ENCODE measurements at places on chromosomes 6 and 20.
A peak's percentile ranks its signal among the peaks of the same experiment; 100 is the strongest.

DNA sequence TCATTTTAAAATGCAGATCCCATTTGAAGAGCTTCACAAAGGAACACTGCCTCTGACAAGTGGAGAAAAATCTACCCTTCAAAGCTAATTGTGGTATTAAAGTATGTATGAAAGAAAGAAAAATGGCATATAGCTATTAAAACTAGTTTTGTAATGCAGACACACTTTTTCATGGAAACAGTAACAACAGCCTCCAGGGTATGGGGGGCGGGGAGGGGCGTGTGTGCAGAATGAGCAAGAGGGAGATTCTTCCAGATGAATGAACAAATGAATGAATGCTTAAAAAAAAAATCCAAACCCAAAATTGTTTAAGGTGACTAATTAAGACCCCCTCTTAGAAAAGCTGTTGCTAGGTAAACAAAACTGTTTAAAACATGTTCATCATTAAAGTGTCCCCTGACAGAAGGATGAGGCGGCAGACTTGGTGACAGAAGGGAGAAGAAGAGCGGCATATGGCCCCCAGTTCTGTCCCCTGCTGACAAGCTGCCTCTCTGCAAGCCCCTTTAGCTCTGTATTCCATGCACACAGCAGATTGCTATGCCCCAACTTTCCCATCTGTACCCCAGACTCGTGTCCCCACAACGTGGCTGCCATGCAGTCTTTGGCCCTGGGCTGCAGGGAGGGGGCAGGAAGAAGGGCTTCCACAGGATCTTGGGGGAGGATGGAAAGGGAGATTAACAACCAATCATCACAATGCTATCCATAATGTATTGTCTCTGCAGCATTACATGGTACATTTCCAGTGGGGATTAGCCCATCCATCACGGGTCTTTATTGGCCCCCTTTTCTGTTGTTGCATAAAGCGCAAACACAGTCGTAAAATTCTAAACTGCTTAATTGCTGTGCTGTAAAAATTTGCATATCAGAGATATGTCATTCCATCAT is 108.4 kb upstream of the OLIG3 start:
- DNase-seq = no peak

DNA sequence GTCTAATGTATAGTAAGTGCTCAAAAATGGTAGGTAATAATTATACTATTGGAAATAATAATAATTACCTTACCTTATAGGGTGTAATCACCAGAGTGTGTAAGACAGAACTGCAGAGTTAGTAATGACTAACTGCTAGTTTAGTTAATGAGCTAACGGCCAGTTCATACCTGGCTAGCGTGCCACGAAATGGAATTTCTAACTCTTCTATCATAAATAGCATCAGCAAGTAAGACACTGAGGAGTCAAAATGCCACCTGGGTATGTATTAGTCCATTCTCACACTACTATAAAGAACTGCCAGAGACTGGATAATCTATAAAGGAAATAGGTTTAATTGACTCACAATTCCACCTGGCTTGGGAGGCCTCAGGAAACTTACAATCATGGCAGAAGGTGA is 63.4 kb upstream of the CEP85L start:
- DNase-seq = no peak

- DNase-seq = no peak
Observed at GRCh38 chr20:63767456-63767855, 27.9 kb downstream of the SLC2A4RG start.

- DNase-seq = peak; percentile 36
Observed at GRCh38 chr6:142913511-142914047, 31.4 kb downstream of the HIVEP2 start.

- no peak for DNase-seq
Observed at GRCh38 chr20:1702855-1703254, 45.3 kb upstream of the SIRPG start.

DNA sequence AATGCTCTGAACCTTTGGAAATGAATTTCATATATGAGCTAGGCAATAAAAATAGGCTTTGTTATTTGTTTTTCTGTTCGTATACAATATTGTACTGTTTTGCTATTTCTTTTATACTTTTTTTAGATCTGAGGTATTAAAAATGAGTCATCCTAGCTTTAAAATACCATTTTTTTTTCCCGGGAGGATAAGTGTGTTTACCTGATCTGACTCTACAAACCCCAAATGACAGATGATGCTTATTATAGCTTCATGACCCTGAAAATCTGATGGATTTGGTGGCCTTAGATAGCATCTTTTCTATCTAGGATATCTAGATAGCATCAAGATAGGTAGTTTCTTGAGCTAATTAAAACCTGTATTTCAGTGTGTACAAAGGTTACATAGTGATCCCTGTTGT is 206.4 kb downstream of the DTNBP1 start:
- DNase-seq = no peak

- no peak for DNase-seq
Observed at GRCh38 chr6:21321531-21321930, 272.0 kb upstream of the SOX4 start.

GRCh38 chr6:108748055-108748454 is 100.2 kb upstream of the ARMC2 start:
- DNase-seq = no peak

GRCh38 chr6:139829576-139829975 is 455.1 kb upstream of the CITED2 start:
- DNase-seq = no peak

GRCh38 chr6:53679446-53679933 is 13.9 kb upstream of the KLHL31 start:
- DNase-seq = no peak

DNA sequence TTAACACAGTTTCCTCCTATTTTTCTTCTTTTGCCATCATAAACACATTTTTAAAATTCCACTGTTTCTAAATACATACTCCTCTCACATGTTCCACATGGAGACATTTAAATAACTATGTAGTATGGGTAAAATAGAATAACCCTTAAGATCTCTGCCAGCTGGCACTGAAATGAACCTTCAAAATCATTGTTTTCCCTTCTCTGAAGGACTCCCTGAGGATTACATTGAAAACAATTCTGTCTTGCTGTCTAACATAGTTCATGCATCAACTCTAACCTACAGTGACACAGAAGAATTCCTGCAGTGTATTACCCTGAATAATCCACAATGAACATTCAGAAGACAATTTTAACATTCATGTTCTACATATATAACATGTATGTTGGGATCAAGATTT is 1361.8 kb upstream of the CITED2 start:
- DNase-seq = no peak

DNA sequence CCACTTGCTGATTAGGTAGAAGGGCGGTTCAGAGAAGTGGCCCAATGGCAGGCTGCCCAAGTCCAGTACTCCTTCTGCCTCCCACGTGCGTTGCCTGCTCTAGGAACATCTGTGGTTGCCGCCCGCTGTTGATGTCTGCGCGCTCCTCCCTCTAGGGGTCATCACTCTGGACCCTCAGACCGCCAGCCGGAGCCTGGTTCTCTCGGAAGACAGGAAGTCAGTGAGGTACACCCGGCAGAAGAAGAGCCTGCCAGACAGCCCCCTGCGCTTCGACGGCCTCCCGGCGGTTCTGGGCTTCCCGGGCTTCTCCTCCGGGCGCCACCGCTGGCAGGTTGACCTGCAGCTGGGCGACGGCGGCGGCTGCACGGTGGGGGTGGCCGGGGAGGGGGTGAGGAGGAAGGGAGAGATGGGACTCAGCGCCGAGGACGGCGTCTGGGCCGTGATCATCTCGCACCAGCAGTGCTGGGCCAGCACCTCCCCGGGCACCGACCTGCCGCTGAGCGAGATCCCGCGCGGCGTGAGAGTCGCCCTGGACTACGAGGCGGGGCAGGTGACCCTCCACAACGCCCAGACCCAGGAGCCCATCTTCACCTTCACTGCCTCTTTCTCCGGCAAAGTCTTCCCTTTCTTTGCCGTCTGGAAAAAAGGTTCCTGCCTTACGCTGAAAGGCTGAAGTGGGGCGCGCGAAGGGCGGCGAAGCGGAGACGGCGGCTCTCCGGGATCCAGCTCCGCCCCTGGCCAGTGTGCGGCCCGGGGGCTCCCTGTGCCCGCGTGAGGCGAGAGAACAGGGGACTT is 8.5 kb downstream of the TRIM15 start:
- no peak for DNase-seq

GRCh38 chr6:162200945-162201690 is 526.4 kb downstream of the PRKN start:
- no peak for DNase-seq
